ENCODE measurements at places on chromosomes 4 and X.

- DNase-seq = no peak
Observed at GRCh38 chr4:6470502-6471306, 1.7 kb downstream of the PPP2R2C start.

- DNase-seq = no peak
Observed at GRCh38 chr4:185238750-185239149, 29.4 kb downstream of the SNX25 start.

- no peak for DNase-seq
Observed at GRCh38 chr4:16264798-16265197, 38.5 kb upstream of the TAPT1 start.

GRCh38 chrX:38379088-38379487, 26.7 kb downstream of the OTC start:
- DNase-seq = no peak

- no peak for DNase-seq
Observed at GRCh38 chrX:117711782-117712181, 404.8 kb downstream of the KLHL13 start.

DNA sequence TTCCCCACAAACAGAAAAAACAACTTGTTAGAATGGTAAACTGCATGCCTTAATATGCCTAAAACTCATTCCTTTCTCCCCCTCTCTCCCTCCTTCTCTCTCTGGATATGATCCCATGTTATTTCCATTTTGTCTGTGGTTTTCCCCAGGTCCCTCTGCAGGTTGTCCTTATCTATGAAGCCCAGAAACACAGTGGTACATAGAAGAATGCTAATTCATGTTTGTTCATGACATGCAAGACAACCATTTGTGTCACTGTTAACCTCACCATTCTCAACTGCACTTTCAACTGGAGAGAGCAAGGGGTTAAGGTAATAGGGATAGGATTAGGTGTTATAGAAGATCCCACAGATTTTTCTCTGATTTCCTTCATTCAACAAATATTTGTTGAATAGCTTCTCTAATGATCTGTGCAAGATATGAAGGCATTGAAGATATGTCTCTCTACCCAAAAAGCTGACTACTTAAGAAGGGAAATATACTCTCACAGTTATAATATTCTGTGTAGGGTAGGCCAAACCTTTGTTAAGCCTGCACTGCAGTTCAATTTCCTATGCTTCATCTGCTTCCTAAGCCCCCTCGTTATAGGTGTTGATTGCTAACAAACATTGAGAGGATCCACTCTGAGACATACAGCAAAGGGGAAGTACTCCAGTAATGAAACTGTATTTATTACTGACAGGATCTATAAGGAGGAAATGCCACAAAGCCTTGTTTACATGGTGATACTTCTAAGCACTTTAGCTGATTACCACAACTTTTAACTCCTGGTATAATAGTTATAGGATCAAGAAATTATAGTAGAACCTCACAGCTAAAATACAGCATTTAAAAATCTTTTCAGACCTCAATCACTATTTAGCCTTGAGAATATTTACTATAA, 96.1 kb downstream of the FRYL start:
- DNase-seq = no peak

DNA sequence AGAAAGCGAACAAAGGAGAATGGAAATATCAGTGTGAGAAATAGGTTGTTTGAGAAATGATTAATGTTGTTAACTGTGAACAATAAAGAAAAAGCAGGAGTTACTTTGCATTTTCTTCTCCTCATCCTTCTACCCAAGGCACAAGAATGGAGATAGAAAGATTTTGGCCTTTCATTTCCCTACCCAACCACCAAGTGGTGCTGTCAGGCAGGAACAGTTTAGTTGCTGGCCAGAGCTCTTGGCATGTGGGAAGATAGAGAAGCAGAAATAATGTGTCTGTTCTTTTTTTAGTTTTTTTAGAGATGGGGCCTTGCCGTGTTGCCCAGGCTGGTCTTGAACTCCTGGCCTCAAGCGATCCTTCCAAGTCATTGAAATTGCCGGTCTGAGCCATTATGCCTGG, 12.8 kb downstream of the HOPX start:
- DNase-seq = no peak

DNA sequence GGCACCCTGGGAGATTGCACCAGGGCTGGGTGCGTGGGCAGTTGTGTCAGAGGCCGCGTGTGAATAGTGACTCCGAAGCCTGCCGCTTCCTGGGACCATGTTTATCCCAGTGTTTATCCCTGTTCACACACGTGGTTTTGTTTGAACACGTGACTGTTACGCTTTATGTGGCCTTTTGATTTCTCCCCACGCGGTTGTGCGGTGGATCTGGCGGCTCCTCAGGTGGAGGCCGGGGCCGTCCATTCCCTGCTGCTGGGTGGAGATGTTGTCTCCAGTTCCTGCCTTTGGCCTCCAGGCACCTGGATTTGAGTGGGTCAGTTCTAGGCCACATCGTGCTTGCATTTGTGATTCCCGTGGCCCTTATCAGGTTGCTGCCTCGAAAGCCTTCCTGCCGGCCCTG, 35.1 kb downstream of the NELFA start:
- no peak for DNase-seq

DNA sequence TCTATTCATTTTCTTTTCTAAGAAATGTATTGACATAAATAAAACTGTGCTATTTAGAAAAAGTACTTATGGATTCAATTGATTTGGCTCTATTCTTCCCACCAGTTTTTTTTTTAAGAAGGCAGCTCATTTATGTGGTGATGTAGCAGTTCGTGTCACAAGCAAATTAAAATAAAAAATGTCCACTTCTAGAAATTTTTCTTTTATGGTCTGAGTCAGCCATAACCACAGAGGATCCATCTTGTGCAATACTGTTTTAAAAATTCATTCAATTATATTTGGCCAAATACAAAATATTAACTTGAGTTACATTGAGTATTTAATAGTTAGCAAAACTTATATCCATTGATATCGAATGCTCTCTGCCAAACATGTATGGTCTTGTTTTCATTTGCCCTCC, 207.9 kb upstream of the FAT1 start:
- DNase-seq = no peak

DNA sequence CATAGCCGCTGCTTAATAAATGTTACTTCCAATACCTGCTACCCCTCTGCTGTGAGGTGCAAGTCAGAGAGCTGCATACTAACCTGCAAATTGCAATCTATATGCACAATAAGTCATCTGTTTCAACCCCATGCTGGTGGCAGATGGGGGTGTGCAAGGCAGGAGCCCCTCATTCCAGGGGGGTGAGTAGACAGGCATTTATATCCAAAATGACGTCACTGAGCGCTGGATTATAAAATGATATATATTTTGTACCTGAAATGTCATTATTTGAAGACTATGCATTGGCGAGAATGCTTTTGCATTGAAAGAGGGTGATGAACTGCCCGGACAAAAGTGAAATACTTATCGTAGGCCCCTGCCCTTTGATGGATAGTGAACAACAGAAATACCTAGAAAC, 24.7 kb downstream of the RBMX2 start:
- DNase-seq = no peak

Data from stimulated activated CD8-positive, alpha-beta memory T cell treated with anti-CD3 and anti-CD28 coated beads, Interleukin-15, amount 100 ng/mL, for 48 hours (primary cell).